ENCODE measurements at places on chromosomes 5 and 9.

DNA sequence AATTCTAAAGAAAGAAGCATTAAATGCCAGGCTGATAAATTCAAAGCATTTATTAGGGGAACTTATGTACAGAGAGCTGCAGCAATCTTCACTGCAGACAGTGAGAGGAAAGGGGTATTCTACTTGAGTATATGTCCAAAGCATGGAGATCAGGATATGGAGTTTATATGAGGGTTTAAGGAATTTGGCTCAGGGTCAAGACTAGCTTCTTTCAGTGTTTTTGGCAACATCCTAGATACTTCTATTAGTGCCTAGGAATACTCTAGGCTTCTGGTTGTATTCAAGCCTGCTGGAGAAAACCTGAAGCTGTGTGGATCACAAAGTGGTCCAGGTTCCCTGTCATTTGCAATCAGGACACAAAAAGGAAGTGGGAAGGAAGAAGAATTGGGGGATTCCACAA is 194.6 kb downstream of the CETN3 start:
- no peak for DNase-seq

DNA sequence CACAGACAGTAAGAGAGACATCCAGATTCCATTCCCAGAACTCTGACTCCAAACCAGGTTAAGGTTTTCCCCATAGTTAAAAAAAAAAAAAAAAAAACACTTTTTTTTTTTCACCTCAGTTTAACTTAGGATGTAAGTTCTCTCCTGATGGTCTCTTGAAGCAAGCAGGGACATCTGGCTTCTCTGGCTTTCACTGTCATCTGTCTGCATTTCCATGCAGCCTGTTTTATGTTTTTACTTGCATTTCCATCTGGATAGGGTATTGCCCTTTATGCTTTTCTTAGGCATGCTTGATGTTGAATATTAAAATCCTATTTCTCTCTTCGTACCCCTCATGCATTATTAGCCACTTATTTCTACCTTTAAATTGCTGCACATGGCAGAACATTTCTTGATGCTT is 135.3 kb upstream of the WWC1 start:
- no peak for DNase-seq

GRCh38 chr5:131142970-131143617 is 22.0 kb downstream of the HINT1 start:
- DNase-seq, result no peak

DNA sequence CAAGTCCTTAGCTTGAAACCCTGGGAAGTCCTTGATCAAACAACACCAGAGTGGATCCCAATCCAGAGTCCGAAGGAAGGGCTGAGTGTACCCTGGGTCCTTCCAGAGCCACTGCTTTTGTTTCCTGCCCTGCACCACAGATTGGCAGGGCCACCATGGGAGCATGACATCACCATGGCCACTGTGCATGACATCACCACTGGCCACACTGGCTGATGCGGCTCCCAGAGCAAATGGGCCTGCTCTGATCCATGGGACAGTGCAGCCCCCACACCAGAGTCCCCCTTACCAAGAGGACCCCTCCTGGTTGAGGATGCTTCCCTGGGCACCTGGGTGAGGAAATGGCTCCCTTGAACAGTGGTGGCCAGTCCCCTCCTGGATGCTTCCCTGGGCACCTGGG is 9.9 kb downstream of the SLC6A3 start:
- no peak for DNase-seq

GRCh38 chr9:113471143-113471542 is 7.6 kb downstream of the RGS3 start:
- no peak for DNase-seq

- no peak for DNase-seq
Observed at GRCh38 chr5:109191153-109191558, 218.6 kb downstream of the PJA2 start.

DNA sequence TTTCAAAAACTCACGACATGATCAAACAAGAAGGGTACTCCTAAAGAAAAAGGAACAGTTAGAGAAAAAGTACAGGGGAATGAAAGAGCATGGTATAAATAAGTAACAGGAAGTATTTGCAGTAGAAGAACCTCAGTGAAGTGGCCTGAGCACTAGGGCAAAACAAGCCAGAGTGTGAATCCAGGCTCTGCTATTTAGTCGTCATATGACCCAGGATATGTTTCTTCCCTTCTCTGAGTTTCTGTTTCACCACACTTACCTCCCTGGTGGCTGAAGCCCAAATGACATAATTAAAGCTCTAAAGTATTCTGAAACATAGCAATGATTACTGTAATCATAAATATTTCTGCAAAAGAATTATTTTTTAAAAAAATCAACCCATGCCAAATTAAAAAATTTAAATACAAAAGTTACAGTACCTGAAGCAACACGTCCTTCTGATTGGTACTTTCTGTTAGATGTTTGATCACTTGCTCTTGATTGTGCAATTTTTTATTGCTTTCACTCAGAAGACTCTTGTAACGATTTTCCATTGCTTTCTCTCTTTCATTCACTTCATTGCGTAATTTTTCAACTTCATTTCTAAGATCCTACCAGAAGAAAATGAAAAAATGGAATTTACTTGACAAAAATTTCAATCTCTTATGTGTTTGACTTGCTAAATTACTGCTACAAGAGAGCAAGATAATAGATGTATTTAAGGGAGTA is 88.9 kb downstream of the CDK5RAP2 start:
- no peak for DNase-seq

- DNase-seq, result no peak
Observed at GRCh38 chr9:21945606-21946005, 48.6 kb downstream of the CDKN2A start.

- no peak for DNase-seq
Observed at GRCh38 chr5:37661227-37661920, 178.5 kb downstream of the GDNF start.

DNA sequence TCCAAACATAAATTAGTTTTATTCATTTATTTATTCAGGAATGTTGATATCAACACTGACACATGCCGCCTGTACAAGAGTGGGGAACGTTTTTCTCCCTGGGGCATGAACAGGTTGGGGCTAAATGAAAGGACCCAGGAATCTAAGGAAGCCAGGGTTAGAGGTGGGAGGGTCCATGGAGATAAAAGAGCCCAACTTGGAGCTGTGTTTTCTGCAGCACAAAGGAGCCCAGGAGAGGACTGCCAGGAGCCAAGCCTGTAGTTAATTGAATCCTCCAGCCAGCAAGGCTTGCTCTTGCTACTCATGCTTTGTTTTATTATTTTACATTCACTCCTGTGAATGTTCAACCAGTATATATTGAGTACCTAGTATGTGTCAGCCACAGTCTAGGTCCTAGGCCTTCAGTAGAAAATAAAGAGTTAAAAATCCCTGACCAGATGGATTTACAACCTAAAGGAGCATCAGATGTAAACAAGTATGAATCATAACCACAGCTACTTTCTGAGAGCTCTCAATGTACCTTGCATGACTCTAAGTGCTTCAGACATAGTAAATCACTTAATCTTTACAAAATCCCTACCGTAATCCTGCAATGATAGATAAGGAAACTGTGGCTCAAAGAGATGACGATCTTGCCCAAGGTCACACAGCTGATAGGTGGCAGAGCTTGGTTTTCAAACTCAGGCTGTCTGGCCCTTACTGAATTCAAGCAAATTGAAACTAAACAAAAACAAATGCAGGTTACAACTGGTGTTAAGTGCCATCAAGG is 69.8 kb downstream of the ASTN2 start:
- DNase-seq, result no peak

DNA sequence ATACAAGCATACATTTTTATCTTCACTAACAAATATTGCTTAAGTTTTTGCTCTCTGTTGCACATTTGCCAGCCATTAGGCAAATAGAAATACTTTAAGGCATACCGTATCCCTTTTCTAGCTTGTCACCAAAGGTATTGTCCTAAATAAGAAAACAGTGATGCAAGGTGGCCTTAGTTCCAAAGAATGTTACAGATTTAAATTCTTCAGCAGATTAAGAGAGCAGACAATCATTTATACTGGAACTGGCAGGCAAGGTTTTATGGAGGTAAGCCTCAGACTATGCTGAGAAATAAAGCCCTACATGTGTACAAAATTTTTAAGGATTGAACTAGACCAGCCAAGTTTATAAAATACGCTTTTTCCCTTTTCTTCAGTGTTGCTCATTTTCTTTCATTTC is 247.8 kb downstream of the IZUMO3 start:
- DNase-seq, result no peak
